RWPE1 (cell line): ENCODE measurements at places on chromosomes 16 and 17.

DNA sequence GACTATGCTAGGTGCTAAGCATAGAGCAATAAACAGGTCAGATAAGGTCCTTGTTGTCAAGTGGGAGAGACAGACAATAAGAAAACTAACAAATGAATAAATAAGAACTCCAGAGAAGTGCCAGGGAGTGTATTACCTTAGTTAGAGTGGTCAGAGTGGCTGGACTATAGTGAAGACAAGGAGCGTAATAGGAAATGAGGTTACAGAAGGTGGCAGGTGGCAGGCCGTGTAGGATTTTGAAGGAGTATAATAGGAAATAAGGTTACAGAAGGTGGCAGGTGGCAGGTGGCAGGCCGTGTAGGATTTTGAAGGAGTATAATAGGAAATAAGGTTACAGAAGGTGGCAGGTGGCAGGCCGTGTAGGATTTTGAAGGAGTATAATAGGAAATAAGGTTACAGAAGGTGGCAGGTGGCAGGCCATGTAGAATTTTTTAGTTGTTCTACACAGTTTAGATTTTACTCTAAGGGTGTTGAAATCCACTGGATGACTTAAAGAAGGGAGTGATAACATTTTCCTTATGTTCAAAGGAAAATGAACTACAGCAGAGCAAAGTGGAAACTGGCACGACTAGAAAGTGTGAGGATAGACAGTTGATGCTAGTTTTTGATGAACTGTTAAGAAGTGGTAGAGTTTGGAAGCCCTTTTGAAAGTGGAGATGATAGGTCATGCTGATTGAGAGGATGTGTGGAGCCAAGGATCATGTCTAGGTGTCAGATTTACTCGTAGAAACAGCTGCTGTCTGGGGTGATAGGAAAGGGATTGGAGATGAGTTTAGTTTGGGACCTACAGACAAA lies 3.6 kb upstream of the KRTAP3-1 start:
- no peak for DNase-seq

- DNase-seq: peak; percentile 77
Observed at GRCh38 chr17:17313350-17313991, 10.3 kb downstream of the NT5M start.

- no peak for DNase-seq
Observed at GRCh38 chr17:67015001-67015400, 29.4 kb upstream of the CACNG1 start.

DNA sequence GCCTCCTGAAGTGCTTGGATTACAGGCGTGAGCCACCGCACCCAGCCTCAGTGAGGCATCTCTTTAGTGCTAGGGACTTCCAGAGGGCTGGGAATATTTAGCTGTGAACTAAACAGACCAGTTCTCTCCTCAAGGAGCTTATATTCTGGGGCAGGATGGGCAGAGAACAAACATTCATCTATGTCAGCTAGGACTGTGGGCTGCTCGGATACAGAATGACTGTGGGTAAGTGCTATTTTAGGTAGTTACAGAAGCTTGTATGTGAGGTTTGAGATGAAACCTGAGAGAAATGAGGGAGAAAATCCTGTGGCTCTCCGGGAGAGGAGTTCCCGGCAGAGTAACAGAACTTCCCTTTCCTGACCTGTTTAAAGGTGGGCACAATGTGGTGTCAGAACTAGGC lies 6.2 kb upstream of the INPP5K start:
- no peak for DNase-seq

GRCh38 chr17:81510785-81511553 lies 1.6 kb downstream of the ACTG1 start:
- DNase-seq: no peak

- DNase-seq: peak; percentile 84
Observed at GRCh38 chr17:42518046-42518754, 17.8 kb upstream of the NAGLU start.

DNA sequence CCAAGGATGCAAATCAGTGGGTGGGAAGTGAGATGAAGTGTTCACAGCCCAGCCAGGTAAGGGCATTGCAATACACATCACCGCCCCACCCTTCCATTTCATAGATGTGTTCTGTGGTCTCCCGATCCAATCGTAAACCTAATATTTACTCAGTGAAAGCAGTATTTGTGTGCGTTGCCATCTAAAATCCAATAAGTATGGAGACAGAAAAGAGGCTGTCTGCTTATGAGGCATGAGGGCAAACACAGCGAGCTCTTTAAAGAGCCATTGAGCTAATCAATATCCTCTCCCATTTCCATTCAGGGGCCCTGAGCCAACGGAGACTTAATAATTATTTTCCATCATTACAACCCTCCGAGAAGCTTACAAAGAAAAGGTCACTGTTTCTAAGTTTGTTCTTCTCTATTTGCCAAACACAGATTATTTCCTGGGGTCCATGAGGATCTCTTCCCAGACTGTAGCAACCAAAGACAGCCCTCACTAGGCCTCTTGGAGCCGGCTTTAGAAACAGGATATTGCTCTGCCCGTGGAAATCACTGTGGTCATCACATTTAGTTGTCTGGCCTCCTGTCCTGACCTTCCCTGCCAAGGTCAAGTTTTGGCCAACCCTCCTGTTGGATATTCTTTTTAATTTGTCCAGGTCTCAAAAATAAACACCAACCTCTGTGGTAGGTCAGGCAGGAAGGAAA lies 120.1 kb downstream of the SLC39A11 start:
- DNase-seq: no peak

GRCh38 chr17:83196973-83197880 lies 117.8 kb downstream of the METRNL start:
- DNase-seq: no peak

DNA sequence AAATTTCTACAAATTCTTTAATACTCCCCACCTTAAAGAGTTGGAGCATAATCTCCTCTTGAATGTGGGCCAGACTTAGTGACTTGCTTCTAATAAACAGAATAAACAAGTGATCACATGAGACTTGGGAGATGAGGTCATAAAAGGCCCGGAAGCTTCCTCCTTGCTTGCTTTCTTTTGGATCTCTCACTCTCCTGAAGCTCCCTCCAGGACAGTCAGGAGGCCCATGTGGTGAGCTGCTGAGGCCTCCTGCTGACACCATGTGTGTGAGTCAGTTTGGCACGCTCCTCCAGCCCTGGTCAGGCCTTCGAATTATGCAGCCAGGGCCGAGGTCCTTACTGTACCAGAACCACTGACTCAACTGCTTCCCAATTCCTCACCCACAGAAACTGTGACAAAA lies 53.2 kb downstream of the NDEL1 start:
- no peak for DNase-seq

DNA sequence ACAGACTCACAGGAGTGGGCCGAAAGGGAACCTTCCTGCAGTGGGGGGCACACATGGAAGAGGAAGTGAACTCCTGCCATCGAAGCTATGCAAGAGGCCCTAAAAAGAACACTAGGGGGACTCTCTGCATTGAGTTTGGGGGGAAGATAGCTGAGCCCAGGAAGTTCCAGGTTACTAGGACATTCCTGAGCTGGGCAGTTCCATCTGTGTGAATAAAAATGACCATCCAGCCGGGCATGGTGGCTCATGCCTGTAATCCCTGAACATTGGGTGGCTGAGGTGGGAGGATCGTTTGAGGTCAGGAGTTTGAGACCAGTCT lies 211.8 kb downstream of the ZNF423 start:
- no peak for DNase-seq

DNA sequence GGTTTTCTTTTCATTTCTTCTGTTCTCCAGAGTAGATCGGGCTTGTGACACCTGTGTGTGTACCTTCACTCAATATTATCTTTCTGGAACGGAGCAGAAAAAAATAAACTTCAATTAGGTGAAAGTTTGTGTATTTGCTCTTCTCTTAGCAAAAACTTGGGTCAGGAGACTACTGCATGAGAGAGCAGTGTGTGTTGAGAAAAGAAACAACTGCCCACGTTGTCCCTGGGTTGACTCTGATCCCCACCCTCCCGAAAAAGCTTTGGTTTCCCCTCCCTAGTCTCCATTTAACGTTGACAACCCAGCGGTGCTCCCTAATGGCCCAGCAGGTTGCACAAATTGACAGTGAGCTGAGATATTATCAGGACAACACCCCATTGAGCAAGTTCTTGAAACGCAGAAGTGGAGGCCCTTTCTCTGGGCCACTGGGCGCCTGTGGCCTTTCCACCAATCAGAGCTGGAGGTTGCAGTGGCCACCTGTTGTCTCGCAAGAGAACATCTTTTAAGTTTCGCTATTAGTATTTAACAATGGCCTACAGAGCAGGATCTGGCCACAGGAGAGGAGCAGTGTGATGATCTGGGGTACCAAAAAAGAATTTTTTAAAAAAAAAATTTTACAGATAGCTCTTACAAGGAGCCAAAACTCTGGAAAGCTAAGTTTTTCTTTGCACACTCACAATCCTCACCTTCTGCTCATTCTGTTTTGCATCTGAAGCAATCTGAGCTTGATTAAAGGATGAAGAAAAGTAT lies 1.5 kb upstream of the TOX3 start:
- DNase-seq: no peak

DNA sequence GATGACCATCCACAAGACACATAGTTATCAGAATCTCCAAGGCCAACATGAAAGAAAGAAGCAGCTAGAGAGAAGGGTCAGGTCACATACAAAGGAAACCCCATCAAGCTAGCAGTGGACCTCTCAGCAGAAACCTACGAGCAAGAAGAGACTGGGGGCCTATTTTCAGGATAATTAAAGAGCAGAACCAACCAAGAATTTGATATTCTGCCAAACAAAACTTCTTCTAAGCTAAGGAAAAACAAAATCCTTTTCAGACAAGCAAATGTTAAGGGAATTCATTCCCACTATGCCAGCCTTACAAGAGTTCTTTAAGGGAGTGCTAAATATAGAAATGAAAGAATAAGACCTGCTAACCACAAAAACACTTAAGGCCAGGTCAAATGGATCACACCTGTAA lies 47.8 kb downstream of the ITFG1 start:
- no peak for DNase-seq

GRCh38 chr17:38605841-38606645 lies at the start of gene SRCIN1:
Gene SRCIN1 (minus strand): TSS chr17:38605952. CDS start chr17:38605705, 247 bp downstream.
- no peak for DNase-seq

DNA sequence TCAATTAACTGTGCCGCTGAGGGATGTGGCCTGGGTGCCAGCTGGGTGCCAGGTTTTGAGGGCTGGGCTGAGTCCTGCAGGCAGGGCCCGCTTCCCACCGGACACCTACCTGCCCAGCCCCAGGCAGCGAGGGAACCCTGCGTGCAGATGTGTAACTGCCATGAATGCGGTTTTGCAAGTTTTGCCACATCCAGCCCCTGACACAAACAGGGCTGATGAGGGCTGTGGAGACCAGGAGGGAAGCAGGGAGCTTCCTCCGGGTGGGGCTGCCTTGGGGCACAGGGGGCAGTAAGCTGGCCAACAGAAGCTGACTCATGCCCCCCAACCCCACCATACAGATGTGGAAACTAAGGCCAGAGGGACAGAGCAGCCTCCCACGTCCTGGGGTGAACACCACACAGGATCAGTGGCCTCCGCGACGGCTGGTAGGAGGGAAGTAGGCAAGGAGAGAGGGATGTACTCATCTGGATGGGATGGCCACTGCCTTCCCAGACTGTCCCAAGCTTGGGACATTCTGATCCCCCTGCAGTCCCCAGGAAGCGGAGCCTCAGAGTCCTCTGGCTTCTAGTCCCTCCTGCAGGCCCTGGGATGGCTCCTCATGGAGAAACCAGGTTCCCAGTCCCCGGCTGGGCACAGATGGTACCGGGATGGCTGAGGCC lies 1.6 kb downstream of the UBALD1 start:
- peak; percentile 34 for DNase-seq

GRCh38 chr17:76237859-76238313 lies 2.4 kb downstream of the RNF157 start:
- DNase-seq: no peak

- no peak for DNase-seq
Observed at GRCh38 chr17:31007695-31008373, 37.0 kb downstream of the RNF135 start.

GRCh38 chr17:20174588-20175265 lies 165.6 kb downstream of the SPECC1 start:
- DNase-seq: peak; percentile 50

DNA sequence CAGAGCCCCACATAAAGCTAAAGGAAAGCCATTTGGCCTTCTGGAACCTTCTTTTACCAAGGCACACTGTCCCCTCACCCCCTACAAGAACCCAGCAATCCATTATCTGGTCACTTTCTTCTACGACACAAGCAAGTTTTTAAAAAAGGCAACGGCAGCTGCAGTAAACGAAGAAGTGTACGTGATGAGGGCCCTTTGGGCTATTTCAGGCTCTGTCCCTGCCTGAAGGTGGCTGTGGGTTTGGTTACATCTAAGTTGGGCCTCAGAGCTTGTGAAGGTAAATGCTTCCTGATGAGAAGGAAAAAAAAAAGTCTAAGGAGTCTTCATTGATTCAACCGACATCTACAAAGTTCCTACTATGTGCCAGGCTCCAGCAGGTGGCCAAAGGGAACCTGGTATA lies 35.4 kb downstream of the XYLT1 start:
- DNase-seq: no peak

- no peak for DNase-seq
Observed at GRCh38 chr16:63066552-63066951, 1030.3 kb upstream of the CDH8 start.

- no peak for DNase-seq
Observed at GRCh38 chr16:75948886-75949285, 222.6 kb upstream of the CPHXL start.

DNA sequence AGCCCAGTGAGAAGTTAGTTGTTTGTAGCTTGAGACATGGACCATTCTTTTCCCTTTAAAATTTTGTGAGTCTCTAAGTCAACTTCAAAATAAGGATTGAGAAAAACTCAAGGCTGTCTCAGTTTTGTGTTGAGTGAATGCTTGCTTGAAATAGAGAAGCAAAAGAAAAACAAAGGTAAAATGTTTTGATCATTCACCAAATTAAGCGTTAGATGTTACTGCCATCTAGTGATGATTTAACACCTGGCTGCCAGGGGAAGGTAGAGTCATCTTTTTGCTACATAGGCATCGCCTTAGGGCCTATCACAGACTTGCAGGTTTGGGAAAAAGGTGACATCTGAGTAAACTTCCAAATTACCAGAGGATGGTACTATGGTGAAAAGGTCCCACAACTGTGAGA lies 74.4 kb downstream of the PCTP start:
- DNase-seq: peak; percentile 16

GRCh38 chr17:42886283-42887176 lies 14.1 kb upstream of the G6PC1 start:
- no peak for DNase-seq
